ENCODE measurements at places on chromosomes 1 and 21.

- no peak for DNase-seq
These were observed 9.1 kb upstream of the AADACL4 start for GRCh38 chr1:12634696-12635202.

DNA sequence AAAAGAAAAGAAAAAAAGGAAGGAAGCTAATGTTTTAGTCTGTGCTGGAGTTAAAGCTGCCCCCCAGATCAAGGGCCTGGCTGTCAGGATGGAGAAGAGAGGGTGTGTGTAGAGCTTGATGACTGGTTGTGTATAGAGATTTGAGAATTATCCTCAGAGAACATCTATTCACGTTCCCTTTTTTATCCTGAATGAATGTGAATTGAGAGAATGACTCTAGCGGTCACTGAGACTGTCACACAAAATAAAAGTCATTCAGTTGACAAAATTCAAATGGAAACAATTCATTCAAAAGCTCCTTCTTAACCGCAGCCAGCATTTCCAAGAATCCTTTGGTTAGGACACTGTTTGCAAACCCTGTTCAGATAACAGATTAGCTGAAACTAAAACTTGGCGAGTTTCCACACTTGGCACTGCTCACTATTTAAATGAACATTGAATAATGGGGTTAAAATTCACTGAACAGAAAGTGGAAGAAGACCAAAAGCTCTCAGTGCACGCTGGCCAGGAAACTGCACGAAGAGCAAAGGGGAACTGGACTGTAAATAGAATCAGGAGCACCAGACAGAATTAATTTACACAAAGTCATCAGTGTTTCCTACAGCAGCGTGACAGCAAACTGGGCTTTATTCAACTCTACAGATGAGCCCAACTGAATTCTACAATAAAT is 13.6 kb upstream of the FAM89A start:
- DNase-seq, result no peak

DNA sequence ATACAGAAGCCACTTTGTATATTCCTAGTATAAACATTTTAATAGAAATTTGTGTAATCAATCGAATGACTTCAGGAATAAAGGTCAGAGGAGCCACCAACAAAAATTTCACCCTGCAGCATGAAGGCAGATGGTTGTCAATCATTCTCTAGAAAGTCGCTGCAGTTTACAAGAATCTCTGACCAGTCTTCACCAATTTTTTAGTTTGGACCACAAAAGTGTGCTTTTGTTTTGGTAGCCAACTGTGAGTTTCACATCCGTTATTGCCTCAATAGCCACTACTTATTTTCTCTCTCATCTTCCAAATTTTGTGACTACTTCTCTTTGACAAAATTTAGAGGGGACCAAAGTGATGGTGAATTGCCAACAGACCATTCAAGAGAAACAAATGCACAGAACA is 1155.6 kb downstream of the AMY1C start:
- DNase-seq, result no peak

DNA sequence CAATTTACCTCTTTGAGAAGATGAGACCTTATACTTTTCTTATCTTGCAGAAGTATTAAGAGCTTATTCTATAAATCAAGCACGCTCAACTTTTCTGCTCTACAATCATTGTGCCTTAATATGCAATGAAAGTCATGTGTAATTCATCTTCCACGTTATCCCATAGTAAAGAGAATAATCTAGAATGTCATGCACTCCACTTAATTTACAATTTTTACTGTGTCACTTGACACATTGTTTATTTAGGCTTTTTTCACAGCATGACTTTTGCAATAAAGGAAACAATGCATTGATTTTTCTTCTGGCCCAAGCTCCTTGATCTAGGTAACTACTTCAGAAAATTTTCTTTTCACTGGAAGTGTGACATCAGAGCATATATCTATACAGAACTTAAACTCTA is 290.9 kb downstream of the HHIPL2 start:
- DNase-seq, result no peak

- no peak for DNase-seq
These were observed 250.0 kb downstream of the TM2D1 start for GRCh38 chr1:61474963-61475362.
